ENCODE measurements at places on chromosomes 7 and 10. TPM values are rescaled to one million over a fixed set of nuclear protein-coding genes. Genes with fewer than 3 reads are reported as not detected.

The NUTM2A gene
- total RNA-seq: 0.30 TPM

The PNLIPRP3 gene
- total RNA-seq: not detected

The HPSE2 gene
- not detected for total RNA-seq

DNA sequence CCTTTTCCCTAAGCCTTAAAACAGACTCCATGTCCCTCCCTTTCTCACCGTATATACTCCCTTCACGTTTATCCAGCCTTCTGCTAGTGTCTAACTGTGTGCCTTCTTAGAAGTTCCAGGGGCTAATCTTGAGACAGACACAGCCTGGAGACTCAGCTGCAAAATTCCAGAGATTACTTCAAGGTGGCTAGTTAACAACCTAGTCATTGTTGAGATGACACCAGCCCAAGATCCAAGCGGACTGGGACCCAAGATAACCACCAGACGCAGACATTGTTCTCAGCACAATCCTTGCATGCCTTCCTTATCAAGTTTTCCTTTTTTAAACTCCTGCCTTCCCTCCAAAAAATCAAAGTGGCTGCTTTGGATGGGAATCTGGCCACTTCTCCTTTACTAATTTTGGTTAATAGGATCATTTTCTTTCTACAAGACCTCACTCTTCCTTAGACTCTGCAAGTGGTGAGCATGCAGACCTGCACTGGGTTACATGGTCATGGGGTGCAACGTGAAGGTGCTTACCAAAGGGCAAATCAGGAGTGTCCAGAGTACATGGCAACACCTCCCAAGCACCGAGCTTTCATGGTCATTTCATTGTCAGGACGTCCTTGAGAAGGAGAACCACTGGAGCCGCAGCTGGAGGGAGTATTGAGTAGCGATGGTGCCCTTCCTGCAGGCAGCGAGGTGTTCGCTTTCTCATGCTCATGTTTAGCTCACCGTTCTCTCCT, 69.7 kb downstream of the ANLN start:
- no peak for DNase-seq

DNA sequence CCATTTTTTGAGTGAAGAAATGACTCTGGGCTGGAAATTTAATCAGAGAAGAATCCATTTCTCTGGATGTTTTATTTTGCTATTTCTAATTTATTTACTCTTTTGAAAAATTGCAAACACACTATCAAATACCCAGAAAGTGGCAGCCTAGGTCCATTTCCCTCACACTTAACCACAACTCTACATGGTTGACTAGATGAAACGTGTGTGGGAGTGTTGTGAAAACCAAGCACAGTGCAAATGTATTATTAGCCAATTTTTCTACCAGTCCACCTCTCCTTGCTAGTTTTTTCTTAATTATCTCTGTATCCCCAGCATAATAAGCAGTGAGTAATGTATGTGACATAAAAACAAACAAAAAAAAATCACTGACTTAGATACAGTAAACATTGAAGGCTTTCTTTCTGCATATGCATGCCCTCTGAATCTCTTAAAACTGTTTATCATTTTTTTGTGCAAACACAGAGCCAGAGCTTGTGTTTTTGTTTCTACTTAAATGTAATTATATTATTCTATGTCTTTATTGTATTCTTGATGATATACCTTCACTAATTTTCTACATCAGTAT, 30.9 kb downstream of the SCIN start:
- DNase-seq: no peak

All from activated T-helper 2 cell treated with anti-CD3 and anti-CD28 coated beads, Interferon-gamma antibody, Interleukin-2, Interleukin-4, amounts not matched to agents 10 μg/mL and 5 μg/mL and 100 μg/mL, durations not matched to agents 14 hours and 24 hours and 36 hours (primary cell).